ENCODE measurements at places on chromosomes 5 and 9.

GRCh38 chr9:33329117-33329563 lies 38.8 kb downstream of the NFX1 start:
- DNase-seq, result no peak

DNA sequence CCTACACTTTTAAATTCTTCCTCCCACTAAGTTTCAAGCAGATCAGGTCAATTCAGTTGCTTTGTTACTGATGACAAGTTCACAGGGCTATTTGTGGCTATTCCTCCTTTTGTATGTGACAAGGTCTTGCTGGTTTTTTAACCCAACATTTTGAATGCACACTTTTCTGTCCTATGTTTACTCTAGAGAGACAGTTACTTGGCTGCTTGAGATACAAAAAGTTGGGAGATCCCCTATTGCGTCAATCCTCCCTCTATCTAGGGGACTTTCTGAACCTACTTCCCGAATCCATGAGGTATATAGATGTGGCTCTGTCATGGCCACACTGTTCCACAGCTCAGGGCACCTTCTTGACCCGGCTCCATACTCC lies 386.7 kb downstream of the NTRK2 start:
- no peak for DNase-seq

GRCh38 chr5:112143690-112144089 lies 275.4 kb downstream of the EPB41L4A start:
- DNase-seq, result no peak

- no peak for DNase-seq
Measured at GRCh38 chr5:114726131-114726530, 364.3 kb downstream of the KCNN2 start.

DNA sequence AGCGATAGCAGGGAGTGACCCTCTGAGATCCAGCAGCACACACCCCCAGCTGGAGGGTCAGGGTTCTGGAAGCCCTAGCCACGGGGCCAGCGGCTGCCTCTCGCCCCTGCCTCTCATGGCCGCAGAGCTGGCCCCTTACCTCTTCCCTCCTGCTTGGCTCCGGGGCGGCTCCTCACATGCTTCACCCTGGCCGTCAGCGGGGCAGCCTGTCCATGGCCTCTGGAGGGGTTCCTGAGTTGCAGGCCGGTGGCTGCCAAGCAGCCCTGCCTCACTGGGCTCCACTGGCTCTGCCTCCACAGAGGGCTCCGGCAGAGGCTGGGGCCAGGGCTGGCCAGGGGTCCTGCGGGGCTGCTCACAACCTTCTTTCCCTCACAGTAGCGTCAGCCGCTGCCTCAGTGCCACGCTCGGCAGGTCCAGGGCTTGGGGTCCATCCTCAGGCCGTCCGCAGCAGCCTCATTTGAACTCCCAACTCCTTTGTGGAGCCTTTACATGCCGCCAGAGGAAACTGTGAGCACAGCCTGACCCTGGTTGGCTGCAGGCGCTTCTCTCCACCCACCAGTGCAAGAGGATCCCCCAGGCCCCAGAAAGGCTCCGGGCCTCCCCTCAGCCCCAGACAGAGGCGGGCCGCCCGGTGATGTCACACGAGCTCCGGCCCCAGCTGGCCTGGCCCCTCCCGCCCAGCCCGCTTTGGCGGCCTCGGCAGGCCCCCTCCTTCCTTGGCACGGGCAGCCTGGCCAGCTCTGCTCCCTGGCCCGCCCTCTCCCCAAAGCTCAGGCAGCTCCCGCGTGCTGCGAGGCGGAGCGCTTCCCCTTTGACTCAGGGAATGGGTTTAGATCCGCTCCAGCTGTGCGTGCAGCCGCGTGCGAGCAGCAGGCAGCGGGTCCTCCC lies at the start of gene ANGPTL2:
TSS of gene ANGPTL2 (minus strand) at position 460 of the 888 bp plus-strand sequence. CDS start 13,904 bp downstream, outside the sequence.
- no peak for DNase-seq

DNA sequence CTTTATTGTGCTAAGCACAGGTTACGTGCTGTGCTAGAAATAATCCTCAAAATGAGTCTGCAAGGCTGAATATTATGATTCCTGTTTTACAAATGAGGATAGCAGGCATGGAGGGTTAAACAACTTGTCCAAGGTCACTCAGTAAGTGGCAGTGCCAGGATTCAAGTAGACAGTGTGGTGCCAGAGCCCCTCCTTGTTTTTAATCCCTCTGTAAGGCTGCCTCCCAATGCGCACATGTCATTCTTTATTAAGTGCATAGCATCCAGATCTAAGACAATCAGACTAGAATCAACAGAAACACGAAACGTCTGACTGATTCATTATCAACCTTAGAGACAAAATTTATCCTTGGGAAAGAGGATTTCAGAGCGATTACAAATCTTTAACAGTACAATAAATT lies 199.6 kb downstream of the SMARCA2 start:
- no peak for DNase-seq

- no peak for DNase-seq
Measured at GRCh38 chr9:133163504-133164172, at the start of gene GBGT1. Gene GBGT1 (minus strand): TSS chr9:133163914. CDS start chr9:133162412, 1,502 bp downstream.

DNA sequence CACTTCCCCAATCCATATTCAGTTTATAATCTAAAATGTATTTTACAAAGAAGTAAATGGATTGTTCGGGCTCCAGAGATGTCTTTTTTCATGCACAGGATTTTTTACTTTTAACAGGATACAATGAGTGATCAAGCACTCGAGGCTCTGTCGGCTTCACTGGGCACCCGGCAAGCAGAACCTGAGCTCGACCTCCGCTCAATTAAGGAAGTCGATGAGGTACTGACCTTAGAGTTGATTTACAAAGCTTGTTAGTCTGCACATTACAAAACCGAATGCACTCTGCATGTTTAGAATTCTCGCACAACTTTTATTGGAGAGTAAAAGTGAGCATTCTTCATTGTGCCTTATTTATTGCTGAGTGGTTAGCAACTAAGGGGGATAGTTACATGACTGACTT lies 65.2 kb downstream of the ERAP1 start:
- DNase-seq, result no peak

- no peak for DNase-seq
Measured at GRCh38 chr5:160166069-160166972, 47.1 kb upstream of the PWWP2A start.

DNA sequence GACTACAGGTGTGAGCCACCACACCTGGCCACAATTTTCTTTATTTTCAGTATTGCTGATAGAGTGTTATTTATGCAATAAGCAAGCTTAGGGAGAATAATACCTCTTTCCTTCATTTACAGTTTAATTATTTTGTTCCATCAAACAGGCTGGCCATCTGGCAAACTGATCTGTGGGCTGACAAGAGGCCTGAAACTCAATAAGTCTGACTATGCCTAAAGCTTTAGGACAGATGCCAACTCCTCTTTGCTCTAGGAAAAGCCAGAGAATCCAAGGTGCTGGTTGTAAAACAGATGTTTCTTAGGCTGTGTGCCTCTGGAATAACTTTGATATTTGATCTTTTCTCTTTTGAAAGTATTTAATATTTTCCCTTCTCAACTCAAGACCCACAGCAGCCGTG lies 98.4 kb downstream of the TARS1 start:
- DNase-seq, result no peak

DNA sequence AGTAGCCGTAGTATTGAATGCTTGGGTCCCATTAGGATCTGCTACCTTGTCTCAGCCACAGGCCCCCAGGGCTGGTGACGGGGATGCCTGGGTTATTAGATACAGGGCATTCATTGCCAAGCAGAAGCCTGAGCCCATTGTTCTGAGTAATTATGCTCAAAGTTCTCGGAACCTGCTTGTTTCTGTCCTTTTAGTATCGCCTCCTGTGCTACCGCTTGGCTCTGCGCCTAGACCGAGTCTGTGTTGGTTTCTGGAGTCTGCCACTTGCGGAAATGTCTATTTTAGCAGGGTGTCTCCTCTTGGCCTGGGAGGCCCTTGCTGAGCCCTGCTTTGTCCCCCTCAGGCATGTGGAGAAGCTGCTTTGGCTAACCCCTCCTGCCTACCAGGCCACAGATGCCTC lies 506.1 kb downstream of the BNC2 start:
- DNase-seq, result no peak

GRCh38 chr5:132420706-132421272 lies 51.3 kb downstream of the SLC22A5 start:
- no peak for DNase-seq

DNA sequence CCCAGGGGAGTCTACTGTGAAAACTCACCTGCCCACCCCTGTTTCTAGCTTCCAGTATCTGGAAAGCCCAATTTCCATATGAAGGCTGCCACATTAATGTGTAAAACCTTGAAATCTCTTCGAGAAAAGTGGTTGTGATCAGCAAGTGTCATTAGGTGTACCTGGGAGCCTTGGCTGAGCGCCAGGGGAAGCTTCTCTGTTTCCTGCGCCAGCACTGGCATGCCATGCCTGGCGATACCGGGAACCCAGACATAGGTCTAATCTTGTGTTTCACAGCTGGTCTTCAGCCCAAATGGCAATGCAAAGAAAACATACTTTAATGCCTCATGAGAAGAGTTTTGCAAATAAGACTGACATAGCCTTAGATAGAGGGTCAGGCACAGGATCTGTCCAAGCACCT lies 101.6 kb downstream of the TENT4A start:
- DNase-seq, result no peak

- no peak for DNase-seq
Measured at GRCh38 chr5:53815471-53815870, 255.0 kb downstream of the NDUFS4 start.

GRCh38 chr9:123863164-123863855 lies 66.6 kb downstream of the DENND1A start:
- DNase-seq, result no peak

DNA sequence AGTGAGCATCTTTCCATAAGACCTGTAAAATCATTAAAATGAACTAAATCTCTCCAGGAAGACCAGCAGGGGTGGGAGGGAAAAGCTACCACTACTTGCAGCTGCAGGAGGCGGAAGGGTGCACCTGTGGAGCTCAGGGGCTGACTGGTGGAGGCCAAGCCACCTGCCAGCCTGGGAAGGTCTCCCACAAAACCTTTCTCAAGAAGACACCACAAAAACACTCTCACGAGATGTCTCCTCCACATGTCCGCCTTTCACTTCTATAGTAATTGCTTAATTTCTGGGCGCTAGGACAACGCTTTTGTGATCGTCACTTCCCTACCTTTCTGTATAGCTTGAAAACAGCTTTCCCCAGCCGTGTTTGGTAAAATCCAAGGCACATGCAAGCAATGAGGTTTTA lies 114.4 kb downstream of the ROR2 start:
- no peak for DNase-seq

DNA sequence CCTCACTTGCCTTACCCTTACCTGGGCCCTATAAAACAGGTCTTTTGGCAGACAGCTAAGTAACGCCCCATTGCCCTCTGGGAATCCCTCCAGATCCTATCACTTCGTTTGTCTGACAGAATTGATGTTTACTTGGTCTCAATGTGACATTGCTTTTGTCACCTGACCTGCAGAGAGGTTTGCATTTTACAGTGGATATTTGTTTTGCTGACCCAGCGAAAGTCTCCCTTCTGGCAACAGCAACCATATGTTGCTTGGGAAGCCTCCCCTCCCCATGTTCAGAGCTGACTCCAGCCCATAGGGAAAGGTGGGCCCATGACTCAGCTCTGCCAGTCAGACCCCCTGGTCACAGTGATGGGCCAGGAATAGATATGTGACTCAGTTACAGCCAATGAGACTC lies 54.0 kb upstream of the LARP1 start:
- no peak for DNase-seq

DNA sequence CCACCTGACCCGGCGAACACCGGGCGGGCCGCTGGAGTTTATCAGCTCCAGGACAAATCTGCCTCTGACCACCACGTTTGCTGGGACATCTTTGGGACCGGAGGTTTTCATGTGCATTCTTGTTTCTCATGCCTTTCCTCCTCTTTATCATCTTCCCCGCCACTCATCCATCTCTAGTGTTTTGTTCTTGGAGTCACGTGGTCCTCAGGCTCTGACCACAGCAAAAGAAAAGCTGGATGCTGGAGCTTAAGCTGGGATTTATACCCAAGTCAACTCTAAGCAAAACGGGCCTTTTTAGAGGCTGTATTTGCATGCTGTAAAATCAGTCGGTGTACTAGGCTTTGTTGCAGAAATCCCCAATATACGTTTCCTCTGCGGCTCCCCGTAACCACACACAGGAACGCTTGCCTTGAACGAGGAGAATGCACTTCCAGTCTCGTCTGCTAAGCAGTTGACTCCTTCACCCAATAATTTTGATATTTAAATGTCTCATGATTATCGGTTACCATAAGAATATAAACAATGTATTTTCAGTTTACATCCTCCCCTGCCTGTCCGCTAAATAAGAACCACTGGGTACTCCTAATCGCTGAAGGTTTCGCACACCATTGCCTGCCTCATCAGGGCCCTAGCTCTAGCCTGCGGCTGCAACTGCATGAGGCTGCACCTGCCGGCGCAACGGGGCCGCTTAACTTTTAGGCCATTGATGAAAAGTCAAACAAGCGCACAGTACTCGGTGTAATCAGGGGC lies 560 bp upstream of the NDUFS6 start:
- no peak for DNase-seq

GRCh38 chr5:160420331-160420610 lies 1.4 kb upstream of the PTTG1 start:
- DNase-seq, result no peak

- no peak for DNase-seq
Measured at GRCh38 chr5:148457183-148457620, 73.4 kb downstream of the FBXO38 start.

GRCh38 chr5:59348189-59348588 lies 545.3 kb downstream of the PDE4D start:
- no peak for DNase-seq

DNA sequence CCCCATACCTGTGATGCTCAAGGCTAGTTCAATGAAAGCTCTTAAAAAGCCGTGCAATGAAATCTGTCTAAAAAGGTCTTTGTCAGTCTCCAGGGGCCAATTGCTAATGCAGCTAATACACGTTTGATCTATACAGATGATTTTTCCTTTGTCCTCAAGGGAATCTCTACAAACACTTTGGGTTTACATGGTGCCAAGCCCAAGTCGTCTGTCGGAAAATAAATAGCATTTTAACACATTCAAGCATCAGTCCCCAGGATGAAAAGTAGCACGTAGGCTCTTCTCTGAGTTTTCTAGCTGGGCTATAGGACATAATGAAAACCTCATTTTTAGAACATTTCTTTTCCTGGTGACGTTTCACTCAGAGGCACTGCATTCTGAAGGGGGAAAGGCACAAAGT lies 477.4 kb upstream of the WWC1 start:
- DNase-seq, result no peak

GRCh38 chr9:109967651-109968642 lies 187.9 kb downstream of the PALM2AKAP2 start:
- no peak for DNase-seq

- no peak for DNase-seq
Measured at GRCh38 chr5:6378766-6379103, 388 bp upstream of the MED10 start.

DNA sequence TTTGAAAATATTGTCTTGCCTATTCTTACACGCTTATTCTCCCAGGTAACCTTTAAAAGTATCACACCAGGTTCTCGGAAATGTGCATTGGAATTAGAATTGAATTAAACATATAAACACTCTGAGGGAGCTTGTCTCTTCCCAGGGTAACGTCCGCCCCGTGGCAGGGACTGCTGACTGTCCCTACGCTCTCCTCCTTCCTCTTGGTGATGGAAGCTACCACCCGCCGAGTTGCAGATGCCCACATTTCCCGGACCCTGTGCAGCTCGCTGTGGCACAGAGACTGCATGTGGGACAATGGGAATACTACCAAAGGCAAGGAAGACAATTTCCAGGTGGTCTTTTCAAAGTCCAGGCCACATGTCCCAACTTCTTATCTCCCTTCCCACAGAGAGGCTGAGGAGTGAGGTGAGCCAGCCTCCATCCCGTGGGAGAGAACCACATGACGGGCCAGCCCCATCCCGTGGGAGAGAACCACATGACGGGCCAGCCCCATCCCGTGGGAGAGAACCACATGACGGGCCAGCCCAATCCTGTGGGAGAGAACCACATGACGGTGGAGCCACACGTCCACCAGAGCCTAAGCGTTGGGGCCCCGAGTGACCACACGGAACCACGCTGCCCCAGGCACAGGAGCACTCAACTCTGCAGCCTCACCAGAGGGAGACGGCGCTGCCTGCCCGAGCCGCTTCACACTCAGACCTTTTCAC lies 249.4 kb upstream of the IRX1 start:
- no peak for DNase-seq

Data from NCI-H187 (cell line).